HCEC 1CT (cell line): ENCODE measurements at places on chromosomes 4 and X.
A peak's percentile ranks its signal among the peaks of the same experiment; 100 is the strongest.

DNA sequence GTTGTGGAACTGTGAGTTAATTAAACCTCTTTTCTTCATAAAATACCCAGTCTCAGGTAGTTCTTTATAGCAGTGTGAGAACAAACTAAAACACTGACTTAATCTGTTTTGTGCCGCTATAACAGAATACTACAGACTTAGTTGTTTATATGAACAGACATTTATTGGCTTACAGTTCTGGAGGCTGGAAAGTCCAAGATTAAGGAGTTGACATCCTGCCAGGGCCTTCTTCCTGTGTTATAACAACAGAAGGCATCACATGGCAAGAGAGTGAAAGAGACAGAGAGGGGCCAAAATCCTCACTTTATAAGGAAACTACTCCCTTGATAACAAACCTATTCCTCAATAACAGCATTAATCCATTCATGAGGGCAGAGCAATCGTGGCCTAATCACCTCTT lies 42.5 kb upstream of the KCNIP4 start:
- peak; percentile 18 for DNase-seq

DNA sequence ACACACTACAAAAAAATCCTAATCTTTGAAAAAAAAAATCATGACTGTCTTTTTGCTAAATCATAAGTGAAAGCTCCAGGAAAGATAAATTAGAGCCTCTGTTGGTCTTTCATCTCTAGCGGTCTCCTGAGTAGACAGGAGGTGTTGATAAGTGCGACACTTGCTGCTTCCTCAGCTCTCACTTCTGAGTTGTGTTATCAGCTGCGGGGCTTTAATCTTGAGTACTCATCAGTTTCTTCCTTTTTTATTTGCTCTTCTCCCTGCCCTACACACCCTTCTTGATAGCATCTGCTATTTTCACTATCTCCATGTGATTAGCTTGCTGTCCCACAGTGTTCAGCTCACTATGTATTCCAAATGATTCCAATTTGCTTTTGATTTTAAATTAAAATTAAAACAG lies 1449.2 kb downstream of the C4orf33 start:
- DNase-seq: no peak

GRCh38 chr4:128707864-128708263 lies 101.6 kb upstream of the JADE1 start:
- DNase-seq: no peak

DNA sequence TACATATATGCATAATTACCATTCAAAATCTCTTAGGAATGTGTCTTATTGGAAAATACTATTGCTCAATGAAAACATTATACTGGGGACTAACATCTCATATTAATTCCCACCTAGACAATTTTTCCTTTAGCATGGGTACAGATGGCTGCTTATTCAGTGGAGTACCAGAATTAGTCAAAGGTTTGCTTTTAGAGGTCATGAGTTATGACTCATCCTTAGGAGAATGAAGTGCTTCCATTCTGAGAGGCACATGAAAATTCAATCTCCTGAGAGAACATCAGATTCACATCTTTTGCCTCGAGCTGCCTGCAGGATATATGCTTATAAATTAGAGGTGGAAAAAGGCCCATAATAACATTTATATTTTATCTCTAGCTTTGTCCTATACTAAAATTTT lies 378.0 kb upstream of the DMD start:
- no peak for DNase-seq

- no peak for DNase-seq
Observed at GRCh38 chr4:64584125-64584524, 174.9 kb upstream of the TECRL start.

DNA sequence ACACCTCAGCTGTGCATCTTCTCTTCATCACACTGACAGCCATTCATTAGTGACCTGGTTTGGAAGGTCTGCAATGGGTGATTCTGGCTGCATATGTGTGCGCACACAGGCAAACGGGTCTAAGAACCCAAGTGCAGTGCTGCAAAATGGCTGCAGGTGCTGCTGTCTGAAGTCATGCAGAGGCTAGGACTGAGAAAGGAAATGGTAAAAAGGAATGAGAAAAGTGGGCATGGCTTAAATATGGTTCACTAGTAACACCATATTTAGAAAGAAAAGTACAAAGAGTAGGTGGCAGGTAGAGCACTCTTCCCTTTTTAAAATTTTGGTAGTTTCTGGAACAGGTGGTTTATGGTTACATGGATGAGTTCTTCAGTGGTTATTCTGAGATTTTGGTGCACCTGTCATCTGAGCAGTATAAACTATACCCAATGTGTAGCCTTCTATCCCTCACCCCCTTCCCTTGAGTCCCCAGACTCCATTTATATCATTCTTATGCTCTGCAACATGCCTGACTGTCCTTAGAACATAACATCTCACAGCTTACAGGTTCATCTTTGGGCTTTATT lies 78.4 kb downstream of the CCNG2 start:
- no peak for DNase-seq

- no peak for DNase-seq
Observed at GRCh38 chr4:996997-997374, 3.8 kb upstream of the SLC26A1 start.

DNA sequence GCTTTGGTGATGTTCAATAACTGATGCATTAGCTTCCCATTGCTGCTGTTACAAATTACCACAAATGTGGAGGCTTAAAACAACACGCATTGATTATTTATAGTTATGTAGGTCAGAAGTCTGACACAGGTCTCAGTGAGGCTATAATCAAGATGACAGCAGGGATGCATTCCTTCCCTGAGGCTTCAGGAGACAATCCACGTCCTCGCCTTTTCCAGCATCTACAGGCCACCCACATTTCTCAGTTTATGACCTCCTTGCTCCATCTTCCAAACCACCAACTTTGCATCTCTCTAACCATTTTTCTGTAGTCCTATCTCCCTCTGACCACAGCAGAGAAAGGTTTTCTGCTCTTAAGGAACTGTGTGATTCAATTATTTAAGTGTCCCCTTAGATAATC lies 92.5 kb downstream of the GASK1B start:
- no peak for DNase-seq

GRCh38 chr4:142874684-142875083 lies 28.6 kb upstream of the INPP4B start:
- no peak for DNase-seq

GRCh38 chr4:123479944-123480343 lies 83.3 kb downstream of the SPRY1 start:
- DNase-seq: no peak

GRCh38 chrX:41824551-41824950 lies 98.8 kb downstream of the CASK start:
- DNase-seq: peak; percentile 73

DNA sequence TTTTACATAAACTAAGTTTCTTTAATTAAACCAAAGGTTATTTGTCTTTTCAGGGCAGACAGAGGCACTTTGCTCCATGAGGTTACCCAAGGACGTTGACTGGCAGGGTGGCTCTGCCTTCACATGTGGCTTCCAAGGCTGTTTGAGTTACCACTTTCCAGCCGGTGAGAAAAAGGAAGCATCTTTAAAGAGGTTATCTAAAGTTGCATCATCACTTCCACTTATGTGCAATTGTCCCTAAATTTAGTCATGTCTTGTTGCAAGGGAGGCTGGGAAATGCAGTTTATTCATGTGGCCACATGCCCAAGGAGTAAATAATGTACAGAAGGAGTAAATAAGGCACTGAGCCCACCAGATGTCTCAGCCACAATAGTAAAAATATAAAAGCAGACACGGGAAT lies 29.0 kb upstream of the RAP1GDS1 start:
- peak; percentile 2 for DNase-seq

DNA sequence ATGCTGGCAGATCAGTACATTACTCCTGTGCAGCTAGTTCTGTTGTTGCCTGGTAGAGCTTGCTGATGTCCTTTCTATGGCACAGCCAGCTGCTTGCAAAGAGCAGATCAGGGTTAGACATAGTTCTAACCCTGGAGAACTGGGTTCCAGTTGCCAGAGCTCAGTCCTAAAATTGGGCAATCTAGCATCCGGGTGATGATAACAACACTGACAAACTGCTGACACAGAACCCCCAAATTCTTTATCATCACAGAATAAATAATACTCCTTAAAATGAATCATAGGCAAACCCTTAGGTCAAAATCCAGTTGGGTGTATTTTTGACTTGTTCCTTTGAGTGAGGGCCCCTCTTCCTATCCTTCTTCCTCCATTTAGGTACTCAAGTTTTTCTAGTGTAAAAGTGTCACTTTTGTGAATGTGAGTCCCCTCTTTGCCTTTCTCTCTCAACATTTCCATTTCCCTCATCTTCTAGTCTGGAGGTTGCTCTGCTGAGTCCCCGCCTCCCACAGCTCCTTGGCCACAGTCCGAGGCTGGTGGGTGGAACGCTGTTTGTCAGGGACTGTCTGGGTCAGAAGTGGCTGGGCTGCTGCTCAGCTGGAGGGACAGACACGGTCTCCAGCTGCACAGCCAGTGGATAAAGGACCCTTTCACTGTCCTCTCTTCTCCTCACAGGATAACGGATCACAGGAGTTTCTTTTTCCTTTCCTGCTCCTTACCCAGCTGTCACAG lies 93.6 kb upstream of the RASGEF1B start:
- DNase-seq: no peak

DNA sequence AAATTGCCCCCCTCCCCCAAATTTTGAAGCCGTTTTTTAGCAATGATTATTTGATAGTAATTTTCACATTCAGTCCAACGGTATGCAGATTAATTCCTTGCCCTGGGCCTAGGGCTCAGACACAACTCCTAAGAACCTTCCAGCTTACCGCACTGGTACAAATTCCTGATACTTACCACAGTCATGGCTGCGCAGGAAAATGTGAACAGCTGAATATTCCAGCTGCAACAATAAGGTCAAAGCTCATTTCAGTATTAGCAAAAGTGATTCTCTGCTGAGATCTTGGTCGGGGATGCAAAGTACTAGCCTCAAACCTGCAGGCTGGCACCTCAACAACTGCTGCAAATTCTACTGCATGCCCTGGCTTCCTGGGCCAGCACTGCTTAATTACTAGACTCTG lies 3.0 kb downstream of the ATP11C start:
- no peak for DNase-seq

DNA sequence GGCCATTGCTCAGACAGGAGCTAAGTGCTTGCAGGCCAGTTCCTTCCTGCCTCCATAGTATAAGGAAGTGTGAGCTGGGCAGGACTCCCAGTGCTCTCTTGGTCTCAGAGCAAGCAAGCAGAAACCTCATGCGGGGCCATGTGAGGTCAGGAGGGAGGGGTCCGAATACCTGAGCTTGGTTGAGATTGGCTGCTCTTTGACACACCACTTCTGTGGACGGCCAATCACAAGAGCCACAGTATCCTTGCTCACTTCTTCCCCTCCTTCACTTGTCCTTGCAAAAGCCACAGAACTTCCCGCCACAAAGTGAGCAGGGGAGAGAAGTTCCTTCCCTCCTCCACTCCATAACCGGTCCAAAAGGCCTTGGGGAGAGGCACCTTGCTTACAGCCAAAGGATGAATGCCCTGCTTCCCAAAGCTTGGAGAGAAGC lies 56.7 kb downstream of the PRPS1 start:
- DNase-seq: peak; percentile 39

DNA sequence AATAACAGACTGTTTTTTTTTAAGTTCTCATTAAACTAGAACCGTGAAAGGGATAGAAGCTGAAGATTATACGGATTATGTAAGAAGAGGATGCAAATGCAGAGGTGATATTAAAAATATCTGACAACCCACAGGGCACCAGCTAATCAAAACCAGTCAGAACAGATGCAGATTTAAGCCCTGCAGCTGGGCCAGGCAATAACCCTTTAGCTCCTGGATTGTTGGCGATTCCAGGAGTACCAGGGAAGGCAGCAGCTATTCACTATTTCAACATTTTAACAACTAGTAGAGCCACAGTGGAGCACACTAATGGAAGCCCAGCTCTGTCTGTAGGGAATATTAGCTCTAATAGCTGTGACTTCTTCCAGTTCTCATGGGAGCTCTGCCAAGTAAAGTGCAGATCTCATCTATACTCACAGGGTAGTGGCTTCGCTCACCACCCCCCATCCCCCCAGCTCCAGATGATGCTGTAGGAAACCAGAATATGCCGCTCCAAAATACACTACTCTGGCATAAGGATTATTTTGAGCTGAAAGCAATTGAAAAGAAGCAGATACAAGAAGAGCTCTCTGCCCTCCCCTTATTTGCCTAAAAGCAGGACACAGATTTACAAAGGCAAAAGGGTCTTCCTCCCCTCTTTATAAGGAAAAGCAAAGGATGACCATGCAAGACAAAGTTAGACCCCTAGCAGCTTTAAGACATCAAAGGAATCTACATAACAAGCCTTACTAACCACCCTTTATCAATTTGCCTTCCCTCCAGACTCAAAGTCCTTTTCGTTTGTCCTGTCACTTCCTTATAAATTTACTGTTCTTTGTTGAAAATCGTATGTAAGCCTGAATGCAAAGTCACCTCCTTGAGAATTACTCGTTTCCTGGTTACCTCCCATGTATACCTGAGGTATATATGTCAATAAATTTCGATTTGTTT lies 13.7 kb downstream of the SCD5 start:
- DNase-seq: no peak

DNA sequence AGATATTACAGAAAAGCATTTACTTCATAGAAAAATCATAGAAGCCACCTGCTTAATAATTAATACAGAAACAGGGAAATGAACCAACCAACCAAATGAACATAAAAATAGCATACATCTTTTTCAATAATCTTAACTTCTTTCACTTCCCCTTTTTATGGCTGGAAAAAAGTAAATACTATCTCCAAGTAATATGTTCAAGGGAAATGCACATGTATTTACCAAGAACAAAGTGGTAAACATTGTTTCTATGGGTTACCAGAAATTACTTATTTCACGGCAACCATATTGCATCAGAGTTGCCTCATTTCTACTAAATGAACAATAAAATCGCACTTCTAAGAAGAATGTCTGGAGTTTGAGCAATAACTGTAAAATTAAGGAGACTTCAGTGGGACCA lies 321.3 kb downstream of the TMA16 start:
- DNase-seq: no peak

GRCh38 chr4:87011340-87012034 lies 76.7 kb downstream of the AFF1 start:
- DNase-seq: peak; percentile 84

DNA sequence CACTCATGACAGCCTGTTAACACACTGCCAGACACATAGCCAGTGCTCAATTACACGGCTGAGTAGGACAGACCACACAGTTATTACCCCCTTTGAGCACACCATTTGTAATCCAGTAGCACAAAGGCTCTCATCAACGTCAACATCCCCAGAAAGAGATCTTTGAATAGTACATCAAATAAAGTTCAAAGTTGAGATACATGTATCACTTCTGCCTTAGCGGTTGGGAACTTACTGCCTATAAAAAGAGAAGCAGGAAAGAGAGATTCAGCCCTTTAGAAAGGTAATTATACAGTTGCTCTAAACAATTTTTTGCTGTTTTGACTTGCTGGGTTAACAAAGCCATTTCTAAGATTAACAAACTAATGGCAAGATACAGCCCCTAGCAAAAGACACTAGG lies 16.2 kb downstream of the ANXA5 start:
- DNase-seq: no peak

DNA sequence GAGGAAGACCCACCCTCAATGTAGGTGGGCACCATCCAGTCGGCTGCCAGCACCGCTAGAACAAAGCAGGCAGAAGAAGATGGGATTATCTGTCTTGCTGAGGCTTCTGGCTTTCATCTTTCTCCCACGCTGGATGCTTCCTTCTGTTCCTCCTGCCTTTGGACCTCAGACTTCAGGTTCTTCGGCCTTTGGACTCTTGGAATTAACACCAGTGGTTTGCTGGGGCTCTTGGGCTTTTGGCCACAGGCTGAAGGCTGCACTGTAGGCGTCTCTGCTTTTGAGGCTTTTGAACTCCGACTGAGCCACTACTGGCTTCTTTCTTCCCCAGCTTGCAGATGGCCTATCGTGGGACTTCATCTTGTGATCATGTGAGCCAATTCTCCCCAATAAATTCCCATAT lies 55.1 kb downstream of the PDLIM5 start:
- no peak for DNase-seq
